ENCODE measurements at places on chromosomes 6 and 20. TPM values are rescaled to one million over a fixed set of nuclear protein-coding genes. Genes with fewer than 3 reads are reported as not detected.

GRCh38 chr6:66965227-66965626 is 1258.2 kb upstream of the EYS start:
- DNase-seq = no peak

GRCh38 chr6:9168669-9169068 is 733.3 kb upstream of the SLC35B3 start:
- DNase-seq = no peak

DNA sequence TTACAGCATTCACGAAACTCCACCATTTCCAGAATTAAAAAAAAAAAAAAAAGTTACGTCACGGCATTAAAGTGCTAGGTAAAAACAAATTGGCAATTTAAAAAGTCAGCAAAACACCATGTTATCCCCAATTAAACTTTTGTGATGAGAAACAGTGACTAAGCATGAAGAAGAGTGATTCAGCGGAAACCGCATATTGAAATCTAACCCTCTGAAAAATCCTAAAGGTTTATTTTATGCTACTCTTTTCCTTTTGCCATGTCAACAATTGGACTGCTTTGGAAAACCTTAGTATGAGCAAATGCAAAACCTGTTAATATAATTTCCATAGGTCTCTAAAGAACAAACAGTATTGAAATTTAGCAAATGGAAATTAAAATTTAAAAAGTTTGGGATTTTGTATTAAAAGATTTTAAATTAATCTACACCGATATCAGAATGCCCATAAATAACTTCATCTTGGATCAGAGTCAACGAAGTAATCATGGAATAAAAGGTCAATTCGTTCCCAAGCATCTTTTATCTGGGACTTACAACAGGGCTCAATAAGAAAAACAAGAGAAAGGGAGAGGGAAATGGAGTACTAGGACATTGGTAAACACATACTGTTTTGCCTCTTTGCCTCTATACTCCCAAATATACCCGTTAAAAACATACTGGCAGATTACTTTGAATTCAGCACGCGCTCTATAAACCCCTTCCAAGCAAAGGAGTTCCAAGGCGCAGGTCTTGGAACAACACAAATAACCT is 1.1 kb downstream of the FBXO30 start:
- DNase-seq = peak; percentile 80

The WFDC12 gene
- not detected for total RNA-seq

- DNase-seq = no peak
Observed at GRCh38 chr6:21325201-21325856, 268.2 kb upstream of the SOX4 start.

The HS3ST5 gene
- total RNA-seq = not detected

GRCh38 chr20:54123587-54124180 is 50.1 kb downstream of the CYP24A1 start:
- no peak for DNase-seq

GRCh38 chr20:29306390-29307072 is 1950.9 kb upstream of the DEFB115 start:
- DNase-seq = no peak

- no peak for DNase-seq
Observed at GRCh38 chr6:29131691-29132090, 23.8 kb downstream of the OR2J3 start.

The TAF4 gene
- total RNA-seq = 15.2 TPM

- no peak for DNase-seq
Observed at GRCh38 chr6:73377225-73377624, 7.5 kb upstream of the OOEP start.

Measured in endothelial cell of umbilical vein (primary cell).